Small intestine (tissue), 16 donors: ENCODE measurements at places on chromosomes 4 and X.

GRCh38 chrX:131237363-131237762 lies 51.7 kb downstream of the IGSF1 start:
- DNase-seq, result no peak

- DNase-seq, result no peak
Observed at GRCh38 chrX:18721683-18722499, 14.4 kb downstream of the PPEF1 start.

GRCh38 chr4:165312506-165312905 lies 15.0 kb upstream of the MSMO1 start:
- no peak for DNase-seq

DNA sequence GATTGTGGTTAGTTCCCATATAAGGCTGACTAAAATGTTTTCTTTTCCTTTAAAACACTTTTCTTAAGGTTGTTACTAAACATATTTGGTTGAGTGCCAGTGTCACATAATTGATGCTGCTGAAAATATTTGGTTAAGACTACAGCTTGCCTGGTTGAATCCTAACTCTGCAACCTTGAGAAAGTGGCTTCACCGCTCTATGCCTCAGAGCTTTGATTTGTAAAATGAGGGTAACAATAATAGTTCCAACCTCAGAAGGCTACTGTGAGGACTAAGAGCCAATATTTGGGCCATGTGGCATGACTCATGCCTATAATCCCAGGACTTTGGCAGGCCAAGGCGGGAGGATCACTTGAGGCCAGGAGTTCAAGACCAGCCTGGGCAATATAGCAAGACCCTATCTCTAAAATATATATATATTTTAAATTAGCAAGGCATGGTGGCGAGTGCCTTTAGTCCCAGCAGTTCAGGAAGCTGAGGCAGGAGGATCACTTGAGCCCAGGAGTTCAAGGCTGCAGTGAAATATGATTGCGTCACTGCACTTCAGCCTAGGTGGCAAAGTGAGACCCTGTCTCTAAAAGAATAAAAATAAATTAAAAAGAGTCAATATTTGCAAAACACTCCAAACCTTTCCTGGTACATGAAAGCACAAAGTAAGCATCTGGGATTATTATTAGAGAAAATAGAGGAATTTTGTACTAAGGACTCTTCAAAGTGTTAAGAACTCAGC lies 7.1 kb upstream of the NEIL3 start:
- no peak for DNase-seq

DNA sequence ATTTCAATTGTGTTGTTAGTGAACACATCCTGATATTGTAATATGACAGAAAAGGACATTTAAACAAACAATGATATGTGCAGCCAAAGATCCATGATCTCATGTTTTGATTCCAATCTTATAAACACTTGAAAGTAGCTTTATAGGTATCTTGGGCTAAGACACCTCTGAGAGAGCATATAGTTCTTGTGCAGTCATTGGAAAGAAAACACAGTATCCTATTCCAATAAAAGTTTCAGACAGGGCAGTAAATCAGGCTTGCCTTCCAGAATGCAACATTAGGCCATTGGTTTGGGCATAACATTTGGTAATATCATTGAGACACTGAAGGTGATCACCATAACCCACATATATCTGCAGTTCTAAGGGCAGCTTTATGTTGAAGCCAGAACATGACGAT lies 188.3 kb upstream of the HCCS start:
- no peak for DNase-seq

DNA sequence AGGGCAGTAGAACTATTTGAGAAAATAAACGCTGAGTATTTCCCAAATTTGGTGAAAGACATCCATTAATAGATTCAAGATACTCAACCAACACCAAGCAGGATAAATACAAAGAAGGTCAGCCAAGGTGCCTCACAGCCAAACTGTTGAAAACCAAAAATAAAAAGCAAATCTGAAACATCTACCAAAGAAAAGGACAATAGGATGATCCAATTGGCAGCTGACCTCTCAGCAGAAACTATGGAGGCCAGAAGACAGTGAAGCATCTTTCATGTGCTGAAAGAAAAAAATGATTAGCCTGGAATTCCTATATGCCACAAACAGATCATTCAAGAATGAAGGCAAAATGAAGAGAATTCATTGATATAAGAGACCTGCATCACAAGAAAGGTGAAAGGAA lies 44.9 kb downstream of the USP46 start:
- no peak for DNase-seq

DNA sequence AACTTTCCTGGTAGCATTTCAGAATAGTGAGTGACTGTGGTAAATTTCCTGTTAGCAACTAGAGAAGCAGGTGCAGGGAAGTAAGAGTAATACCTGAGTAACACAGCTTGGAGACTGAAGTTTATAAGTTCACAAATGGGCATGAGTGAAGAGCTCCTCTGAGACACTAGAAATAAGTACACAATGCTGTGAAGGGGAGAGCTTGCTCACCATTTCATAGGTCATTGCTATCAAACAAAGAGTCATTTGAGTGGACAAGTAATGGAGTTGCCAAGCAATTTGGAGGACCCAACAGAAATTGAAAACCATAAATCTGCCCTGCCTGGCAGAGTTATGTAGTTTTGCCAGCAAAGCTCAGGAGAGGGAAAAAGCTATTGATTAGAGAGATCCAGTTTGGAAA lies 523.6 kb downstream of the TRAM1L1 start:
- DNase-seq, result no peak

- DNase-seq, result no peak
Observed at GRCh38 chr4:32506067-32506466, 1785.9 kb downstream of the PCDH7 start.

DNA sequence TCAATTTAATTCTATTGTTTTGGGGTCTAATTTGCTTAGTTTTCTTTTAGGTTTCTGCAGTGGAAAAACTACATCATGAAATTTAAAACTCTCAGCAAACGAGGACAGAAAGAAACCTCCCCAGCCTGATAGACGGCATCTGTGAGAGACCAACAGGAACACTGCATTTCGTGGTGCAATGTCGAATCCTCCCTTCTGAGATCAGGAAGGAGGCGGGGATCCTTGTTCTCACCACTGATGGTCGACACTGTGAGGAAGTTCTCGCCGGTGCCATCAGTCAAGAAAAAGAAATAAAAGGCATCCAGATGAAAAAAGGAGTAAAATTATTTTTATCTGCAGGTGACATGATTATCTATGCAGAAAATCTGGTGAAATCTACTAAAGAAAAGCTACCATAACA lies 16.5 kb downstream of the GAK start:
- DNase-seq, result no peak

- DNase-seq, result no peak
Observed at GRCh38 chr4:35963974-35964515, 280.3 kb downstream of the ARAP2 start.

DNA sequence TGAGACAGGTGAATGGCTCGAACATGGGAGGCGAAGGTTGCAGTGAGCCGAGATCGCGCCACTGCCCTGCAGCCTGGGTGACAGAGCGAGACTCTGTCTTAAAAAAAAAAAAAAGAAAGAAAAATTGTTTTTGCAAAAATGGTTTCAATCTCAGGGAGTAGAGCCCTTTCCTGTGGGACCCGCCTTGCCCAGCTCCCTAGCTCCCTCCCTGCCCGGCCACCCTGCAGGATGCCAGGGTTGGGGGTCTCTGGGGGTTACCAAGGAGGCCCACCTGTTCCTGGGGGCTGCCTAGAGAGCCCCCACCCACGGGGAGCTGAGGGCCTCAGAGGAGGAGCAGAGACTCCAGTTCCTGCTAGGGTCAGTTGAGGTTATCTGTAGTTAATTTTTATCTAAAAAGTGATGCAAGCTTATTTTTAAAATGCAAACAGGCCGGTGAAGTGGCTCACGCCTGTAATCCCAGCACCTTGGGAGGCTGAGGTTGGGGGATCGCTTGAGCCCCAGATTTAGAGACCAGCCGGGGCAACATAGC lies 18.7 kb upstream of the PLCXD1 start:
- no peak for DNase-seq

- no peak for DNase-seq
Observed at GRCh38 chr4:48912349-48912748, 5.8 kb upstream of the OCIAD2 start.

DNA sequence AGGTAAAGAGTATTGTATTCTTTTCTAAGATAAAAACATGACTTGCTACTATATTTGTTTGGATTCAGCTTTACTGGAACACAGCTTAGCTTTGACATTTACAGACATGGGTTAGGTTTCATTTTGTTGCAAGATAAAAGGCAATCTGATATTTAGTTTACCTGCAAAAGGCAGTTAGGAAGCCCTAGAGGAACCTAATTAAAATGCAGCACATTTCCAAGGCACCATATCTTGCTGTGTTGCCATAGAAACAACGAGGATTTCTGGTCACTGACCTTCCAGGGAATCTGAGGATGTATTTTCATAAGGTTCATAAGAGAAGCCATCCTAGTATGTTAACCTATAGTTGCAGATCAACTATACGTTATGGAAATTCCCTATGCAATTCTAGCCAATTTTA lies 116.0 kb downstream of the SNCA start:
- no peak for DNase-seq

- DNase-seq, result peak; percentile 51
Observed at GRCh38 chr4:30716681-30717207, 3.4 kb upstream of the PCDH7 start.

- peak; percentile 63 for DNase-seq
Observed at GRCh38 chr4:2361366-2362265, 56.8 kb downstream of the ZFYVE28 start.

- no peak for DNase-seq
Observed at GRCh38 chr4:171308661-171309060, 504.5 kb upstream of the GALNTL6 start.

DNA sequence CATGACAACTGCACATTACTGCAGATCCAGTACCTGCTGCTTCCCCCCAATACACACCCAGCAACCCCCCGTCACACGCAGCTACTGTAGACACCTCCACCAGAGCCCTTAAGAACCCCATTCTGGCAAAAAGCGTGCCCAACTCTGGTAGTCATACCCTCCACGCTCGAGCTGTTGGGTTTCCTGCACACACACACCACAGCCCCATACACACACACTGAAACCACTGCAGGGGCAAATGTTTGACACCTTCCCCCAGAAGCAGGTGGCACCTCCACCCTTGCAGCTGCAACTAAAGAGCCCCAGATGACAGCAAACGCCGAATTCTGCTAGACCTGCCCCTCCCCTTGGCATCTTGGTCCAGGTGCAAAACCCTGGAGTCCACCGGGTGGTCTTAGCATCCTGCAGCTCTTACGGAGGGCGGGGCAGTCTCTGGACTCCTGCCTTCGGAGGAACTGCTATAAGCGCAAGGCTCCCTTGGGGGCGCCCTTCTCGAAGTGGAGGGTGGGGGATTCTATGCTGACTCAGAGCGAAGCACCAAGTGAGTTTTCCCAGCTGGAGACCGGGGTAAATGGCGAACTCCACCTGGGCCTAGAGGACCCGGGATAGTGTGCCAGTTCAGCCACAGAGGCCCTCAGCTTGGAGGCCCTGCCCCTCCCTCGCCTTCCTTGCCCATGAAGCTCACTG lies 1.5 kb downstream of the FRMPD3 start:
- peak; percentile 10 for DNase-seq

- no peak for DNase-seq
Observed at GRCh38 chr4:168716406-168717129, 219.7 kb downstream of the PALLD start.

- no peak for DNase-seq
Observed at GRCh38 chrX:108018656-108019381, 26.0 kb upstream of the VSIG1 start.

GRCh38 chr4:40377512-40378365 lies 42.6 kb downstream of the CHRNA9 start:
- peak; percentile 81 for DNase-seq

DNA sequence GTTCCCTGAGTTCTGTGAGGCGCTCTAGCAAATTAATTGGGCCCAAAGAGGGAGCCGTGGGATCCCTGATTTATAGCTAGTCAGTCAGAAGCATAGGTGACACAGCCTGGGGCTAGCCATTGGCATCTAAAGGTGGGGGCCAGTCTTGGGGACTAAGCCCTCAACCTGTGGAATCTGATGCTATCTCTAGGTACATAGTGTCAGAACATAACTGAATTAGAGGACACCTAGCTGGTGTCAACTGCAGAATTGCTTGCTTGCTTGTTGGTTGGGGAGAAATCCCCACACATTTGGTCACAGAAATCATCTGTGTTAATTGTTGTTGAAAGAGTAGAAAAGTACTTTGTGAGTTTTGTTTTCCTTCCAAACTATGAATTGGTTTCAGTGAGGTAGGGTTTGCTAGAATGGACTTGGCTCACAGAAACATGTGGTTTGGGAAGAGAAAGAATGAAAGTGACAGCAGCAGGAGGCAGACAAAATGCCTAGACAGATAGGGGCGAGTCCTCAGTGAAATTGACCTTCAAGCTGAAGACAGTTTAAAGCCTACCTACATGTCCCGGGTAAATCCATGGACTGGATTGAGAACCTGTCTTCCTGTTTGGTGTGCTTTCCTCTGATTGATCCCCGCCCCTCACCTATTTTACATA lies 12.8 kb upstream of the GPR82 start:
- DNase-seq, result no peak

DNA sequence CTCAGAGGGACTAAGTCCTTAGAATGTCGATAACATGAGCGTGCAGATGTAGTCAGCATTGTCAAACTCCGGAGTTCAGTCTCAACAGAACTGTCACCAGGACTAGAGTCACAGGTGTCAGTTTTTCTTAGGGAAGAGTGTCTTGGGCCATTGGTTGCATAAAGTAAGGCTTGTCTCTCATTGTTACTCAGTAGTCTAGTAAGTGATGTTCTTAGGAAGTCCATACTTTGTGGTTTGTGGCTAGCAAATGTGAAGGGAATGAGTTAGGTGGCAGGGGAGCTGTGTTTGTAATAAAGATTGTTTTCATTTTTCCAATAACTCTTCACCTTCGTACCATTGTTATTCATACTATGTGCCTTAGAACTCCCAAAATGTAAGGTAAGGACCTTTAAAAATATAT lies 119.6 kb downstream of the AFF2 start:
- no peak for DNase-seq

DNA sequence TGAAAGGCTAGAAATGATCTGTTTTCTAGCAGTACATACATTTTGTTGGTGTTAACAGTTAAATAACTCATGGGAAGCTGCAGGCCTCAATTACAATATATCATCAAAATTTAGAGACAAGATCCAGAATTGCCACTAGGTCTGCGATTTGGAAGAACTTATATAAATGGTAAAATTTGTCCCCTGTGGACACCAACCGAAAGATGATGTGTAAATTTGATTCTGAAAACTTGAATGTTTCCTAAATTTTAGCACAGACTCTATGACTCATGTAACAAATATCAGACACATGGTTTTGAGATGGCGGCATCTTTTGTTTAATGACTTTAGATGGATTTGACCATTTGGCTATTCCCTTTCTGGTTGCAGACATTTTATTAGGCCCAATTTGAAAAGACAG lies 6.0 kb upstream of the HPGDS start:
- DNase-seq, result no peak

GRCh38 chr4:125626946-125627345 lies 312.2 kb downstream of the FAT4 start:
- no peak for DNase-seq

DNA sequence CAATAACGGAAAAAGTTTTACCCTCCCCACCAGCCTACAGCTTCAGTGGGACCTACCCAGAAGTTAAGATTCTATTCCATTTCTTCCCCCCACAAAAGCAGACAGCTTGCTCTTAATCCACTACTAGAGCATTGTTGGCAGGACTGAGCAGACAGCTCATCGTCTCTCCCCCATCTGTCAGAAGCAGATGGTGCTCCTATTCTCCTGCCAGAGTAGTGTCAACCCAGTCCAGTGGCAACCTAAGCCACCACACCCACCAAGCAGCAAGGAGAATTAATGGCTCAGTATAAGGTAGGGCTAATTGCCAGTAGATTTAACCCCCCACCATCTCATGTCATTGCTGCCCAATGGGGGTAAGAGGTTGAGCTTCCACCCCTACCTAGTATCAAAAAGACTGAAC lies 62.0 kb downstream of the AWAT2 start:
- no peak for DNase-seq

GRCh38 chr4:7136351-7136750 lies 56.0 kb upstream of the SORCS2 start:
- DNase-seq, result peak; percentile 71
